ENCODE measurements at places on chromosomes 16 and 17. TPM values are rescaled to one million over a fixed set of nuclear protein-coding genes. Genes with fewer than 3 reads are reported as not detected.

CMTM4 gene
- 56.2 TPM for total RNA-seq

KCNH4 gene
- total RNA-seq: 0.24 TPM

CBFB gene
- 36.9 TPM for total RNA-seq

DNA sequence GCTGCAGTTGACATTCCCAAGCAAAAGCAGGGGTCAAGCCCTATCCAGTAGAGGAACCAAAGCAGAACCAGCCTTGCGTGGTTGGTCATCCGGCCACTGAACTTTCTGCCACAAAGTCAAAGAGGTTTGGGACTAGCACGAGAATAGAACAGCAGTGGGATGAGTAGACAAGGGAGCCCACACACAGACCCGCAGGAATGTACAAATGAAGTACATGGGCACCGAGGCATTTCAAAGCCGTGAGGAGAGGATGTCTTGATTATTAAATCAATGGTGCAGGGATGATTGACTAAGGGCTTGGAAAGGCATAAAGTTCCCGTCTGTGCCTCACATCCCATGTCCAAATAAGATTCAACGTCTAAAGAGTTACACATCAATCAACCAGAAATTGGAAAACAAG, 81.8 kb upstream of the TBC1D3K start:
- no peak for DNase-seq

GRCh38 chr17:6525141-6525540, 31.2 kb downstream of the PITPNM3 start:
- DNase-seq: no peak

GRCh38 chr17:73103641-73104335, 11.3 kb upstream of the SLC39A11 start:
- DNase-seq: no peak

DNA sequence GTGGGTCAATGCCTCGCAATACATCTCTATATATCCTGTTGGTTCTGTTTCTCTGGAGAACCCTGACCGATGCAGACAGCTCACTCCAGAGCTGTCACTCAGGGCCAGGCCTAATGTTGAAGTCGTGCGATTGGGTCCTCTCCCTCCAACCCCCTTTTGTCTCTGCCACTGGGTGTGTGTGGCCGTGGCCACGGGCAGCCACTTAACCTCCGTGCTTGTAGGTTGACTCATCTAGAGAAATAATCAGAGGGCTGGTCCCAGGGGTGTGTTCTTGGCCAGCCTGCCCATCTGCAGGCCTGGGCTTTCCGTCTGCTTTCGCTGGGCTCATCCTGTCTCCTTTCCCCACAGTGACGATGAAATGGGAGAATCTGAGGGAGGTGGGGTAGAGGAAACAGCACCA, 7.4 kb downstream of the ADAD2 start:
- no peak for DNase-seq

GRCh38 chr16:28279006-28279405, 13.3 kb upstream of the SBK1 start:
- no peak for DNase-seq

- no peak for DNase-seq
Measured at GRCh38 chr16:2518823-2519710, 1.1 kb upstream of the AMDHD2 start.

- no peak for DNase-seq
Measured at GRCh38 chr17:36942631-36943125, 5.4 kb downstream of the LHX1 start.

DNA sequence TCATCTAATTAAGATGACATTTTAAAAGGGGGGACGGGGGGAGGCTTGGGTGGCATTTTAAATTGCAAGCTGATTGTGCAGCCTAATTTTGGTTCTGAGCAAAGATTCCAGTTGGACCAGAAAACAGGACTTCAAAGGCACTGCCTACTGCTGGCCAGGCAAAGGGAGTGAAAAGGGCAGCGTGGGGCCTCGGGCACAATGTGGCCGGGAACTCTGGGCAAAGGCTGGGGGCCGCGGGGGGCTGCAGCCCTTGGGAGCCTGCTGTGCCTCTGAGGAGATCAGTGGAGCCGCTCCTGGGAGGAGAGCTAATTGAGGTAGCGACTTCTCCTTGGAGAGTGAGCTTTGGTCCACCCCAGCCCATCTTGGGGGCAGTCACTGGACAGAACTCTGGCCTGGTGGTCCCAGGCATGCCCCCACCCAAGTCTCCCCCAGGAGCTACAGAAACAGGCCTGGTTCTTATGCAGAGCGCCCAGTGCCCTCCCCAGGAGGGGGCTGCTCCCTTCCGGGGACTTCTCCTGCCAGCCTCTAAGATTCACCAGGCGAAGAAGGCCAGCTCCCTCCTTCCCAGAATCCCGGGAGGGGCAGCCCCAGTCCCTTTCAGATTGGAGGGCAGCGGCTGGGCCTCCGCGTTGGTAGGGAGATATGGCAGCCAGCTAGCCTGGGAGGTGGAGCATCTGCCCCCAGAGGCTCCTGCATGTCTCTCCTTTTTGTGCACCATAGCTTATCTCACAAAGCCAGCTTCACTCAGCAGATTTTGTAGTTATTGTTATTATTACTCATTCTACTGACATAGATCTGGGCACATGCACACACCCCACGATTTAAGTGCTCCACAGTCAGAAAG, 115.6 kb downstream of the GNAO1 start:
- no peak for DNase-seq
